ENCODE measurements at places on chromosomes 4 and X.
A peak's percentile ranks its signal among the peaks of the same experiment; 100 is the strongest.

- no peak for DNase-seq
Observed at GRCh38 chrX:72393836-72394517, 88.3 kb upstream of the CITED1 start.

GRCh38 chr4:174119051-174119450 lies 164.4 kb downstream of the FBXO8 start:
- peak; percentile 16 for DNase-seq

DNA sequence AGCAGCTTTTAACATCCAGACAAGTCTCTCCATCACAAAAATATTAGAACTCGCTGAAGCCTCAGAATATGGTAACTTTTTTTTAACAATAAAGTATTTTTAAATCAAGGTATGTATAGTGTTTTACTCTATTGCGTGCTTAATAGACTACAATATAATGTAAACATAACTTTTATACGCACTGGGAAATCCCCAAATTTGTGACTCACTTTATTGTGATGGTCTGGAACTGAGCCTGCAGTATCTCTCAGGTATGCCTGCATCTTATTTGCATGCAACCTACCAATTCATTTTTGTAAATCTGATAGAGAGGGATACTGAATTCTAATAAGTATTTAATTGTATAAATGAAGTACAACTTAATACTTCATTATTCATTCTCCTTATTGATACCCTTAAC lies 823.5 kb downstream of the ADGRL3 start:
- DNase-seq = no peak

DNA sequence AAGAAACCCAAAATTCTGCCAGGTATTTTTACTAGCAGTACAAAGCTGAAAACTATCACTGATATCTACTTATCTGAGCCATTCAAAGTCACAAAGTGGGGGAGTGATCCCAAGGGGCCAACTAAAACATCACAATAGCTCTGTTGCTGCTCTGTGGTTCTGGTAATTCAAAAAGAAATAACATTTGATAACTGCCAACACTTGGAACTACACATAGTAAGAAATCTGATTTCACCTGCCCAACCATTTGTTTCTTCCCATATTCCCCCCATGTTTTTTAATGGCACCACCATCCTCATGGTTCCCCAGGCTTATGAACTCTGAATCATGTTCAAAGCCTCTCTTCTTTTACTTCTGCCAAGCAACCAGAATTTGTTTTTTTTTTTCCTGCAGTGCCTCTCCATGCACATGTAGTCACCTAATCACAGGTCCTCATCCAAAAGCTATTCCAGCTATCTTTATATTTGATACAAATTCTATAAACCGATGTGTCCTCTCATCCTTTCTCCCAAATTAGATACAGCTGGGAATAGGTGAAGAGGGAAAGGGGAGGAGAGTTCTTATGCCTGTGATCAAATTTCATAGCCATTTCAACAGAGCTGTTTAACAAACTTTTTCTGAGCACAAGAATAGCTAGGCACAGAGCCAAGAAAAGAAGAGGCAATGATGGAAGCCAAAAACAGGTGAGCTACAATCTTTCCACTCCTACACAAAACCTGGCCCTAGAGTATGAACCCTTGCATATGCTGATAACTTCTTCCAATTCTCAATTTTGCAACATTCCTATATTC lies 7.7 kb downstream of the AMMECR1 start:
- no peak for DNase-seq

- no peak for DNase-seq
Observed at GRCh38 chrX:23548164-23548563, 119.1 kb upstream of the PRDX4 start.

DNA sequence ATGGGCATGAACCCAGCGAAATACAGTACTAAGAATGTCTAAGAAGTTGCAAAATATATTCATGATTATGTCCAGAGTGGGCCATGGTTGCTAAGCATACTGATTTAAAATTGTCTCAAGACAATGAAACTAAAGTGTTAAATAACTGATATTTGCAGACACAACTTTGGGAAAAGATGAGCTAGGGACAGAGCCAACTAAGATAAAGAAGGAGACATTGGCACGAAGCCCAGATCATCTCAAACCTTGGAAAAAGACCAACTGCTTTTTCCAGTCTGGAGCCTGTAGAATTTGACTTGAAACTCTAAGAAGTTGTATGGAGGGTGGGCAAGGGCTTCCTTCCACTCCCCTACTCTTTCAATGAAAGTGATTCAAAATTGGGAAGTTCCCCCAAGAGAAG lies 108.5 kb upstream of the GLRA2 start:
- no peak for DNase-seq

- DNase-seq = no peak
Observed at GRCh38 chr4:53598483-53598882, 7.2 kb upstream of the LNX1 start.

DNA sequence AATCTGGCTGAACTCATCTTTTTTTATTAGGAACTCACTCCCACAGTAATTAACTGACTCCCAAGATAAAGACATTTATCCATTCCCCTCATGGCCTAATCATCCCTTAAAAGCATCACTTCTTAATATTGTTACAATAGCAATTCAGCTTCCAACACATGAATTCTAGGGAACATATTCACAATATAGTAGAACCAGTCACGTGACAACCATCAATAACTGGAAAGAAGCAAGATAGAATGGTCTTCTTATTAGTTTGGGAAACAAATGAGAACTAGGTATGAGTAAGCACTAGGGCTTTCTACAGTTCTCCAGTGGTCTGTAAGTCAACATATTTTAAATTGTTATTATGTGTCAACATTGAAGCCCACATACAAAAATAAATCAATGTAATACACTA lies 170.1 kb downstream of the KLHL4 start:
- no peak for DNase-seq

DNA sequence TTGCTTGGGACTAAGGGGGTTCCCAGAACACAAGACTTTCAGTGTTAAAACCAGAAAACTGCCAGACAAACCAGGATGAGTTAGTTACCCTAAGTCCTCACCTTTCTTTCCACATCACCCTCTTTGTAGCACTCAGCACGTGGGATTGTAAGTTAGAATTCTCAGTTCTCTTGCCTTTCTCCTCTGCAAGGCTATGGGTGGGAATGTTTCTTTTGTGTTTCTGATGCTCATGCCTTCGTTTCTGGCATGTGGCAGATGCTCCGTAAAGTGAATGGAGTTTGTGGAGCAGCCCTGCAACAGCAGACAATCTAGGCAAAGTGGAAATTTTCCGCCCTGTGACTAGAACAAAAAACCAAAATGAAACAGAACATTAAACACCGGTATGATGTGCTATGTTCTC lies 64.7 kb upstream of the SPP1 start:
- no peak for DNase-seq

DNA sequence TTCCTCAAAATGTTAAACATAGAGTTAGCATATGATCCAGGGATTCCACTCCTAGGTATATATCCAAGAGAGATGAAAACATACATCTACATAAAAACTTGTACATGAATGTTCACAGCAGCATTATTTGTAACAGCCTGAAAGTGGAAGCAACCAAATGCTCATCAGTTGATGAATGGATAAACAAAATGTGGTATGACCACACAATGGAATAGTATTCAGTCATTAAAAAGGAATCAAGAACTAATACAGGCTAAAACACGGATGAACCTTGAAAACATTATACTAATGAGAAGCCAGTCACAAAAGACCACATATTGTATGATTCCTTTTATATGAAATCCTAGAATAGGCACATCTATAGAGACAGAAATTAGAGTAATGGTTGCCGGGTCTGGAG lies 42.7 kb upstream of the IQSEC2 start:
- no peak for DNase-seq

DNA sequence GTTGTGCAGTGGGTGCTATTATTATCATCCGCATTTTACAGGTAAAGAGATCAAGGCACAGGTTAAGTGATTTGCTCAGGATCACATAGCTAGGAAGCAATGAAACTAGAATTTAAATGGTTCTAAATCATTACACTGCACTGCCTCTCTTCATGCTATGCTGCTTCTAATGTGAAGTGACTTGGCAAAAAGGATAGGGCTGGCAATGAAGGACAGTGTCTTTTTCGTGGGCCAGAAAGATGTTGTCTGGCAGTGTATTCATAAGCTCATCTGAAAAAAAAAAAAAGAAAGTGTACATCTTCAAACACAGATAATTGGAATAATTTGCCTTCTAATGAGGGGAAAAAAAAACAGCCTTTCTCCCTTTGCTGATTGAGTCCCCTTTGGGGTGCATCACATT lies 132.2 kb upstream of the FUNDC1 start:
- DNase-seq = no peak

DNA sequence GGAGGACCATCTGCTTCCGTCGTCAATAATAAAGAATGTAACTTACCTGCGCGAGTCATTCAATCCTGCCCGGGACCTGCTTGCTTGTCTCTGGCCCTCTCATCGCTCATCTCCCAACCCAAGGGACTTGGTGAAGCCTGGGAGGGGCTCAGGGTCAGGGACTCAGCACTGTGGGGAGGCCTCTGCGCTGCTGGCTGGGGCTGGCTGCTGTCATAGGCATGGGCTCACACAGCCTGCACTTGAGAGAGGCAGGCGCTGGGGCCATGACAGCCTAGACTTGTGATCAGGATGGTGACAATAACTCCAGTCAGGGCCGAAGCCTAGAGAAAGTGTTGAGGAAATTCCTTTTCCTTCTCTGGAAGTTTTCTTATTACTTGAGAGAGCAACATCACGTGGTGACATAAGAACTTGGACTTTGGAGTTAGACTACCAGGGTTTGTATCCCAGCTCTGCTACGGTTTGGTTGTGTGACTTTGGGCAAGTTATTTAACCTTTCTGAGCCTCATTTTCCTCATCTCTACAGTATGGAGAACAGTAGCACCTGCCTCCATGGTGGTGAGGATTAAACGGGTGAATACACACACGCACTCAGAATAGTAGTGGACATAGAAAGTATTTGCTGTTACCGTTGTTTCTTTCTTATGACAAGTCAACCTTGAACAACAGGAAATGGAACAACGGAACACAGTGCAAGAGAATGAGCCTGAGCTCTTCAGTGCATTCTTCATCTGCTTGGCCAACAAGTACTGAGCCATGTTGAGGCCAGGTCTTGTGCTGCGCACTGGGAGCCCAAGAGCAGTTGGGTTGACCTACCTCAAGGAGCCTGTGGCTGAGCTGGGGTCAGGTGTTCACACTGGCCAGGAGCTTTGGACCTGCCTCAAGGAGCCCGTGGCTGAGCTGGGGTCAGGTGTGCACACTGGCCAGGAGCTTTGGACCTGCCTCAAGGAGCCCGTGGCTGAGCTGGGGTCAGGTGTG lies 60.5 kb downstream of the TBC1D14 start:
- no peak for DNase-seq

DNA sequence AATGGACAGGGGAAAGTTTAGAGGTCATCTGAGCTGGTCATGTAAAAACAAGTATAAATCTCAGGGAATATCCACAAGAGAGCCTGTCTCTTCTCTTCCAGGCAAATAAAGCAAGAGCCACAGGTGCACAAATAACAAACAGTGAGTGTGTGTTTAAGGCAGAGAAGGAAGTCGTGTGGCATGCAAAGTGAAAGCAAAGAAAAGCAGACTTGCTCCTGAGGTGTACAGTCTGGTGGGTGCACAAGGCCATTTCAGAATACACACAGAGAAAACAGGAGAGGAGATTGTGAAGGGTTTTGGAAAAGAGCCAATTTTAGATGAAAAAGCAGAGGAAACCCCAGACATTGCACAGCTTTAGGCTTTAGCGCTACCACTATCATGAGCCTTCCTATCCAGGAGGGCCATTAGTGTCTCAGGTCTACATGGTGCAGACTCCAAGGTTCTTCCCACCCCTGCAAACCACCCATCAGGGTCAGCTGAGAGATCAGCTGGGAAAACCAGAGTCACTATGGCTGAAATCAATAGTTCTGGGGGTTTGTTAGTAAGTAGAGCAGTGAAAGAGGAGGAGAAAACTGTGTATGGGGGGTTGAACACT lies 355.8 kb downstream of the KLHL4 start:
- no peak for DNase-seq

DNA sequence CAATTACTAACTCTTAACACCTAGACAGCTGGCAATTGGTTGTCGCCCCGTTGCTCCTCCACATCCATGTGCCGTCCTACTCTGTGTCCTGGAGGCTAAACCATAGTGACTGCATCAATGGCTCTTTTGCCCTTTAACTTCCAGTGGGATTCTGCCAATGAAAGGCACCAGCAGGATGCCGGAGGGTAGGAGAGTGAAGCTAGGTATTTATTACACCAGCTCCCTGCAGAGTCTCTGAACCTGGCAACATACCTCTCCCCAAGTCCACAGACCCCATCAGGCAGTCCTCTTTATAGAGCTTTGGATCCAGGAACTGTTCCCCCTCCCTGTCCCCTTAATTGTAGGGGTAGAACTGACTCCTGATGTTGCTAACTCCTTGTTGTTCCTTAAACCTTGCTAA lies 426.8 kb downstream of the HNRNPD start:
- no peak for DNase-seq

GRCh38 chrX:39764441-39764914 lies 333.3 kb downstream of the BCOR start:
- DNase-seq = no peak

- DNase-seq = no peak
Observed at GRCh38 chrX:16162391-16162790, 4.9 kb upstream of the MAGEB17 start.

DNA sequence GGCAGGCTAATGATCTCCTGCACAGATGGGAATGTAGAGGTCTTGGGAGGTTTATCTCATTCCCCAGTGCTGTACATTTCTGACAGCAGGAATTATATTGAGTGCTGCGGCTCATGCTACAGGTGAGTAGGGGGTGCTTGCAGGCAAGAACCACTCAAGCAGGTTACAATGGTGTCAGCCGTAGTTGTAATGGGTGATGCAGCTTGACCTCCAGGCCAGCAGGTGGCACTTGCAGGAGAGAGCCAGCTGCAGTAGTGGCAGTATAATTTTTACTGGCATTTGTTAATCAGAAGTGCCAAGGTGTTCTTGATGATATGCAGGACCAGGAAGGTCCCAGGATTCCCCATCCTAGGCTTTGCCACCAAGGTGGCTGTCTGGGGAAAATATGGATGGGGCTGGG lies 759.6 kb upstream of the NDST4 start:
- DNase-seq = no peak

DNA sequence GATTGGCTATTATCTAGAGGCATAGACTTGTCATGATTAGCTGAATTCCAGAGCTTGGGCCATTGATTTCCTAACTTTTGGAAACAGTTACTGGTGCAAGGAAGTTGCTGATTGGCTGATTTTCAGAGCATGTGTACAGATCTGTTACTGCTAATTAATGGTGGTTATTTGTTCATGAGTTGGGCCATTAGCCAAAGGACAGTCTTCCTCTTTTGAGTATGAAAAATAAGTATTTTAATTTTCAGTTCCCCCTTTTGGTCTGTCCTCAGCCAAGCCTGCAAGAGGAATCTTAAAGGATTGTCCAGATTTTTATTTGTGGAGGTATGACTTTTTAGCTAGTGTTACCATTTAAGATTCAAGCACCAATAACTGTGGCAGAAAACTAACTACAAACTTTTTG lies 7.0 kb upstream of the DSPP start:
- DNase-seq = no peak

GRCh38 chrX:65702956-65703355 lies 35.5 kb downstream of the MSN start:
- no peak for DNase-seq

DNA sequence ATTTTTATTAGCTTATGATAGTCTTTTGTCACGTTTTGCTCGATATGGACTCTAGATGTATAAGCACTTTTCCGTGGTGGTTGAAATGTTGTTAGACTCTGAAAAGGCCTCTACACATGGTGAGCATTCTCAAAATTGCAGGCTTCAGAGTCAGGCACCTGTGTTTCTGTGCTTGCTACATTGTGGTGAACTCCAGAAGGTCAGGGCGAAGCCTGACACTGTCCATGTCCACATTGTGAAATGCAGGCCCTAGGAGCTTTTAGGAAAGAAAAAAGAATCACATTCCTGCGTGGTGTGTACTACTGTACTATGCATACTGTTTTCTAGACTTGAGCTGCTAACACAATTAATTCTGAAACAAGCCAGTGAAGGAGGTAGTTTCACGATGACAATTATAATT lies 86.3 kb downstream of the HS3ST1 start:
- DNase-seq = no peak
